ENCODE measurements at places on chromosomes 5 and 9. TPM values are rescaled to one million over a fixed set of nuclear protein-coding genes. Genes with fewer than 3 reads are reported as not detected.

GRCh38 chr5:129377504-129377903 lies 82.6 kb upstream of the ADAMTS19 start:
- DNase-seq: no peak
- no peak overlapping the region for H3K27ac ChIP-seq
- no peak overlapping the region for H3K4me3 ChIP-seq
- no peaks in the 10 kb centered on the region for H3K27me3 ChIP-seq
- no peaks in the 10 kb centered on the region for H3K4me1 ChIP-seq
- no peaks in the 10 kb centered on the region for H3K36me3 ChIP-seq

DNA sequence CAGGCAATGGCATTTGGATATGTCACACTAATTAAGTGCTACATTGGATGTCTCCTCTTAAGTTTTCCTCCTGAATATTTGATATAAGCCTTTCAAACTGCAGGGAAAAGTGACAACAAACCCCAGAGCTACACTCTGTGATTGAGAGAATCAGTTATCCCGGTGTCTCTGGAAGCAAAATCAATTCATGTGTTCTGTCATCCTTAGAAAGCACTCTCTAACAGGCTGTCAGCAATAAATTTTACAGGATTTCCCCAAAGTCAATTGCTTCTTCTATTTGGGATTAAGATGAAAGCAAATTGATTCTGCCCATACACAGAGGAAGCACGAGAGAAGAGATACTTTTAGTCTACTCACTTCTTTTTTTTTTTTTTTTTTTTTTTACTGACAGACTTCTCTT lies 332.4 kb downstream of the CDH18 start:
- H3K4me3 ChIP-seq: no peak overlapping the region
- H3K27me3 ChIP-seq: no peaks in the 10 kb centered on the region
- no peak for DNase-seq
- no peak overlapping the region for H3K27ac ChIP-seq
- H3K4me1 ChIP-seq: no peaks in the 10 kb centered on the region

DNA sequence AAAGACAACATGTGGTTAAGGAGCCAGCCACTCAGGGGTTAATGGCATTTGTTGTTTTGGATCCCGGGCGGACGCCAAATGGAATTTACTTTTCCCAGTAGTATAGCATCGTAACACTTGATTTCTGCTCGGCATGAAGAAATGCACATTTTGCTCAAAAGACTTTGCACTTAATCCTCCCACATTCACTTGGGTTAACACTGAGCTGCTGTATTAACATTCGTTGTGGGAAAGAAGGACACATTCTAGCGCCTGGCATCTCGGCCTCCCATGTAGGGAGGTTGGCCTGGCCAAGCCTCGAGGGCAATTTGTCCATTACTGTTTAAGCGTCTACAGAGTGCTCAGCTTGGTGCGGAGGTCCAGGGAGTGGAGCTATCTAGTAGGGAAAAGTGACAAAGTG lies 32.3 kb upstream of the INSYN2B start:
- H3K36me3 ChIP-seq: no peaks in the 10 kb centered on the region
- no peaks in the 10 kb centered on the region for H3K27me3 ChIP-seq
- no peak overlapping the region for H3K27ac ChIP-seq
- DNase-seq: no peak
- no peaks in the 10 kb centered on the region for H3K4me1 ChIP-seq
- H3K4me3 ChIP-seq: no peak overlapping the region

DNA sequence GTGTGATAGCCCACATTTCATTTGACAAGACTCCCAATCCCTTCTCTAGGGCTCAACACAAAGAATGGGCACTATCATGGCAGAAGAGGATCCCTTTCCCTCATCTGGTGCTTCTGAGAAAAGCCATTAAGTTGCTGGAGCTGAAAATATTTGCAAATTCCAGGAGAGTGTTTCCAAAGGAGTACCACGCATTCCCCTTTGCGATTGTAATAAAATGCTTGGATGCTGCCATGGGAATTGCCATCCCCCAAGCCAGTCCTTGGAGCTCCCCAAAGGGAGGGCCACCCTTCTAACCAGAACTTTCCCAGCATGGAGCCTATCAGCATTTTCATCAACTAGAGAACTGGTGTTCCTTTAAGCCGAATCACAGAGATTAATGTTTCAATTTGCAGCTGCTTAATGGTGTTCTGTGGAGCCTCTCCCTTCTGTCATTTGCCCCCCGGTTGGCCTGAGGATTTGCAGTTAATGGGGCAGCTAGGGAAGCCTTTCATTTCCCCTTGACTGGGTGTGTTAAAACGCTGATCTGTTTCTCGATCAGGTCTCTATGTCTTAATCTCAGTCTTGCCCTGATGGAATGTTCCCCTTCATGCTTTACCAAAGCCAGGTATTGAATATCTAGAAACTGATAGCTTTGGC lies 133.0 kb downstream of the ENC1 start:
- no peaks in the 10 kb centered on the region for H3K36me3 ChIP-seq
- no peaks in the 10 kb centered on the region for H3K27me3 ChIP-seq
- H3K27ac ChIP-seq: no peak overlapping the region
- H3K4me1 ChIP-seq: no peaks in the 10 kb centered on the region
- no peak overlapping the region for H3K4me3 ChIP-seq

GRCh38 chr5:18027241-18027867 lies 393.1 kb downstream of the TAF11L14 start:
- H3K27me3 ChIP-seq: no peaks in the 10 kb centered on the region
- no peak overlapping the region for H3K27ac ChIP-seq
- no peak for DNase-seq
- H3K4me1 ChIP-seq: no peaks in the 10 kb centered on the region
- H3K36me3 ChIP-seq: no peaks in the 10 kb centered on the region

The SPATA31E1 gene
- not detected for polyA plus RNA-seq

- no peak for DNase-seq
- H3K4me3 ChIP-seq: no peak overlapping the region
- H3K27ac ChIP-seq: no peak overlapping the region
- H3K36me3 ChIP-seq: no peaks in the 10 kb centered on the region
- no peaks in the 10 kb centered on the region for H3K27me3 ChIP-seq
Measured at GRCh38 chr9:83372957-83373356, 165.2 kb downstream of the FRMD3 start.

GRCh38 chr9:18951936-18952335 lies 81.1 kb downstream of the SAXO1 start:
- no peak for DNase-seq
- no peaks in the 10 kb centered on the region for H3K27me3 ChIP-seq
- no peaks in the 10 kb centered on the region for H3K36me3 ChIP-seq
- H3K4me3 ChIP-seq: no peak overlapping the region

All from liver (tissue), 10 donors.